ENCODE measurements at places on chromosomes 4 and X. TPM values are rescaled to one million over a fixed set of nuclear protein-coding genes. Genes with fewer than 3 reads are reported as not detected.
A peak's percentile ranks its signal among the peaks of the same experiment; 100 is the strongest.

- H3K27me3 ChIP-seq: no peaks in the 10 kb centered on the region
- DNase-seq: no peak
- no peaks in the 10 kb centered on the region for H3K36me3 ChIP-seq
- no peak overlapping the region for H3K27ac ChIP-seq
- H3K4me3 ChIP-seq: no peak overlapping the region
Measured at GRCh38 chr4:159240687-159241086, 137.8 kb downstream of the RAPGEF2 start.

DNA sequence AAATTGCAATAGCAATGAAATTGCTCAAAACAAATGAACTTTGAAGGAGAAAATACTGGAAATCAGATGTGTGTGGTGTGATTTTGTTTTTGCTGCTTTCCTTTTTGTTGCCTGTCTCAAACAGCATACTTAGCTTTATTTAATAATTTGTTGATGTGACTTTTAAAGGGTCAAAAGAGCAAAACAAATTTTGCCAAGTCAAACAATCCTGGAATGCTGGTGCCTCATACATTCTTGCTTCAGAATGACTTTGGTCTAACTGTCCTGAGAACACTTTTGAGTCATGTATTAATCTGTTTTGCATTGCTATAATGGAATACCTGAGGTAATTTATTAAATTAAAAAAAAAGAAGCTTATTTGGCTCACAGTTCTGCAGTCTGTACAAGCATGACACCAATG, 3.4 kb downstream of the PF4V1 start:
- no peak for DNase-seq

DNA sequence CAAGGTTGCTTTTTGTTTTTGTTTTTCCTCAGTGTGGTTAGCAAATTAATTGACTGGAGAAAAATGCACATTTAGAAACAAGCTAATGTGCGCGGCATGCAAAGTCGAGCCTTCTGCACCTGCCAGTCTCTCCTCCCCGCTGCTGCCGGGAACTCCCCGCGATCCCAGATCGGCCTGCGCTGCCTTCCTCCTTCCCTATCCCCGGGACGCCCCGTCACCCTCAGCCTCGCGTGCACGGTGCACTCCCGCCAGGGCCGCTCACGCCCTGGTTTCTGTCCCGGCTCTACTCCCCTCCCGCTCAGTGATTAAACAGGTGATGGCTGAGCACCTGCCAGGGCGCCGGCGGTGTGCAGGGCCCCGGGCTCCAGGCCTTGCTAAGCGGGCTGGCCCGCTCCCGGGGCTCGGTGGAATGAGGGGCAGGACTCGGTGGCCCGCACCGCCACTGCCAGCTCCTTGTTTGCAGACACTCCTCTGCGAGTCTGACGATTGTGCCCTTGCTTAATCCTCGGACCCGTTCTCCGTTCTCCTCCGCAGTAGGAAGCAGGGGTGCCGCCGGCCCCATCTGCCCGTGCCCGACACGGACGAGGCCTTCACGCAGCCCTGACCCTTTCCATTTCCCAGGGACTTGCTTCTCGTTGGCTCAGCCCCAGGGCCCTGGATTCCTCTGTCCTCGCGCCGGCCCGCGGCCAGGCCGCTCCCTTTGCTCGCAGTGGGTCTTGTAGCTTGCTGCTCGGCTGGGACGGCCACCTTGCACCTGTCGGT, 143.4 kb downstream of the TRIML1 start:
- no peak overlapping the region for H3K27ac ChIP-seq
- no peaks in the 10 kb centered on the region for H3K4me1 ChIP-seq
- H3K36me3 ChIP-seq: no peaks in the 10 kb centered on the region
- H3K4me3 ChIP-seq: peak overlapping the region; percentile 18
- peak; percentile 44 for DNase-seq

DNA sequence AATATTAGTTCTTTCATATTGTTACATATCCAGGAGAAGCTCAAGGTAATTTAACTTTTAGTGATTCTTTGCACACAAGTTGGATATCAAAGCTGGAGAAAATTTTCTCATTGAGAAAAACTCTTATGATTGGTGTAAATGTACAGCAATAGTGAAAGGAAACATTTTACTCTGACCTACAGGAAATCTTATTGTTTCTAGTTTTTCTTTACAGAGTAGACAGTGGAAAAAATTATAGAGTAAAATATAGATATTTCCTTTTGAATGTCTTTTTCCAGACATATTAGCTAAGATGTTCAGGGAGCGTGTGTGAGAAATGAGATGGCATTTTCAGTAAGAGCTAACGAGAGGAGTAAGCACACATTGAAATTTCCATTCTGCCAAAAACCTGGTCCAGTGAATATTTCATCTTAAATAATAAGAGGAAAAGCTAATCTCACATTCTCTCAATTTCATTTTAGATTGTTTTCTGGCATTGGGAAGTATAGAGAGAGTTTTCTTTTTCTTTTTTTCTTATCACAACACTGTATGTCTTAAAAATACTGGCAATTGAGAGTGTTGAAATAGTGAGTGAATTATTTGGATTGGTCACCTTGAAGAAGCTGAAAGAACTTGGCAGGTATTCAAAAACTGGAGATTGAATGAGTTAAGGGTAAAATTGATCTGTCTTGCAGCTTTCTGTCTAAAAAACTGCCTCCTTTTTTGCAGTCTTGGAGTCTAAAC, 15.6 kb upstream of the ATP8A1 start:
- H3K4me3 ChIP-seq: no peak overlapping the region
- no peaks in the 10 kb centered on the region for H3K36me3 ChIP-seq
- peak overlapping the region; percentile 49 for H3K27ac ChIP-seq
- H3K27me3 ChIP-seq: no peaks in the 10 kb centered on the region
- H3K4me1 ChIP-seq: no peaks in the 10 kb centered on the region

DNA sequence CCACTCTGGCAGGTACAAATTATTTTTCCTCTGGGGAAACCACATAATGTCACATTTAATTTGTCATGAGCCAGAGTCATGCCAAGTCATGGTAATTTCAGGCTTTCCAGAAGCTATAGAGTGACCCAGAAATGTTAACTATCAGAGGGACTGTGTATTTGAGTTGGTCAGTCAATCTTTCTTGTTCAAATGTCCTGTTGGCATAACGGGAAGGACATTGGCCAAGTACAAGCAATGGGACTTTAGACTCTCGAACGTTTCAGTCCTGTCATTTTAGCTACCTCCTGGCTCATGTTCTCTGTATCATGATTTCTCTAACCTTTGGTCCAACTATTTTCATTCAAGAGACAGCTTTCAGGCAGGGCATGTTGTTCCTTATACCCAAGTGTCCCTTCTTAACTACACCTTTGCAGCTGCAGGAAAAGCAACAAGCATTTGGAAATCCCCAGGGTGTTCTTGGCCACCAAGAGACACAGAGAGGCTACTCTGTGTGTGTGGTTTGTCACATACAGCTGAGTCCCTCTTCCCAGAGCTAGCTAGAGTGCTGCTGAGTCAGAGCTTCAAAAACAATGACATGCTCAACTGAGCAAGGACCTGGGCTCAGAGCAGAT, 142.6 kb downstream of the EGF start:
- peak; percentile 90 for DNase-seq
- no peak overlapping the region for H3K4me3 ChIP-seq
- H3K4me1 ChIP-seq: peaks cover 18% of the 10 kb centered on the region
- peak overlapping the region; percentile 43 for H3K27ac ChIP-seq
- peaks cover 4% of the 10 kb centered on the region for H3K36me3 ChIP-seq
- no peaks in the 10 kb centered on the region for H3K27me3 ChIP-seq

GPR82 gene
- polyA plus RNA-seq: 0.81 TPM

GAGE2A gene
- not detected for polyA plus RNA-seq

CXCL8 gene
- polyA plus RNA-seq: 2.4 TPM

GAGE1 gene
- polyA plus RNA-seq: not detected

KIF4A gene
- polyA plus RNA-seq: 0.54 TPM
